ENCODE measurements at places on chromosomes 16 and 17.

DNA sequence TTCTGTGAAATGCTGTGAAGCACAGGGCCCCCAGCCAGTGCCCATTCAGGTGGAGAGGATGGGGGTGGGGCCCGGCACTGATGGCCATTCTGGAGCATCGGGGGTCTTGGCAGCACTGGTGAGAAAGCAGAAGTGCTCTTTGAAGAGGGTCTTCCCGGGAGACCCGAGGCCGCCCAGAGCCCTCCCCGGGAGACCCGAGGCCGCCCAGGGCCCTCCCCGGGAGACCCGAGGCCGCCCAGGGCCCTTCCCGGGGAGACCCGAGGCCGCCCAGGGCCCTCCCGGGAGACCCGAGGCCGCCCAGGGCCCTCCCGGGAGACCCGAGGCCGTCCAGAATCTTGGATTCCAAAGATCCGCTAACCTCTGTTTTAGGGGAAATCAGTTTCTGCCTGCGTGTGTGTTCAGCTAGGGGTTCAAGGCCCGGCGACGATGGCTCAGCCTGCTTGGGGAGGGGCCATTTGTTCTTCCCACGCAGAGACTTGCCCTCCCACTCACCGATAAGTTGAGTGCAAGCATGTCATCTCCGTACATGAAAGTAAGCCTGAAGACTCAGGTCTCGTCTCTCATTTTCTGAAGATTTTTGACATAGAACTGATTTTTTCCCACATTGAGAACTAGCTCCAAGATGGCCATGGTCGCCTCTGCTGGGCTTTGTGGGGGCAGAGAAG lies 35.2 kb upstream of the CAPN15 start:
- DNase-seq, result no peak

- DNase-seq, result no peak
Observed at GRCh38 chr16:89561142-89561883, 831 bp downstream of the RPL13 start.

- DNase-seq, result no peak
Observed at GRCh38 chr17:50615828-50616227, 18.9 kb upstream of the ABCC3 start.

DNA sequence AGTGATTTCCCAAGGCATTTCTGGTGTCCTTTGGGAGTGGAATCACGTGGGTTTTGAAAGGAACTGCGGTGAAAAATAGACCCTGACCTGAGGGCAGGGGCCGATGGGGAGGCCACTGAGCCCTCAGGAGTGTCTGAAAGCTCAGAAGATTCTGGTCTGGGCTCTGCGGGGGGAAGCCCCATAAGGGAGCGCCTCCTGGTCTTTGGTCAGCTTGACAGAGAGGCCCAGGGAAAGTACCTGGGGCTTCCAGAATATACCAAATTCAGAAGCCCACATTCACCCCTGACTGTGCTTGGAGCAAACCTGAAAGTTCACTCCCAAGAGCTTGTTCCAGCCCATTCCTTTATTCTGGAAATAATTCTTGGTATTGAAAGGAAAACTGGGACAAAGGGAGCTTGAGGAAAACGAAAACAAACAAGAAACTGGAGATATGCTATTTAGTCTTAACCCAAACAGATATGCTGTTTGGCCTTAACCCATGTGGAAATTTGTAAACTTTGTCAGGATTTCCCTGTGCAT lies 23.2 kb upstream of the NAGLU start:
- DNase-seq, result no peak

GRCh38 chr16:77223184-77223583 lies 24.0 kb downstream of the SYCE1L start:
- no peak for DNase-seq

Measured in activated CD4-positive, CD25-positive, alpha-beta regulatory T cell (primary cell).